ENCODE measurements at places on chromosomes 1 and 21.

DNA sequence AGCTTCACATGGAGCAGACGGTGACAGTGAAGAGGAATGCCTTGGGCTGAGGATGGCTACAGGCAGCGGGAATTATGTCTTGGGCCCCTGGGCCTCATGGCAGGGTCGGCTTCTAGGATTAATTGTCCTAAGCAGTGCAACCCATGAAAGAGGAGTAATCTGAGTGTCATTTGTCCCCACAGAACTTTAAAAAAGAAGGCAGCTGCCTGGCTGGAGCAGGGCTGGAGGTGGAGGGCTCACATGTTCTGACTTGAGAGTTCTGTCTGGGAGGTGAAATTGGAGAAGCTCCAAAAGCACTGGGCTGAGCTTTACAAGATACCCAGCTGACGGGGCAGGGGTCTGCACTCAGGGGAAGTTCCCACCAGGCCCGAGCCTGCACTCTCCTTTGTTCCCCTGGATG lies 22.6 kb downstream of the CACNA1S start:
- no peak for DNase-seq

GRCh38 chr1:229146647-229147046 lies 124.3 kb upstream of the RAB4A start:
- DNase-seq: no peak

DNA sequence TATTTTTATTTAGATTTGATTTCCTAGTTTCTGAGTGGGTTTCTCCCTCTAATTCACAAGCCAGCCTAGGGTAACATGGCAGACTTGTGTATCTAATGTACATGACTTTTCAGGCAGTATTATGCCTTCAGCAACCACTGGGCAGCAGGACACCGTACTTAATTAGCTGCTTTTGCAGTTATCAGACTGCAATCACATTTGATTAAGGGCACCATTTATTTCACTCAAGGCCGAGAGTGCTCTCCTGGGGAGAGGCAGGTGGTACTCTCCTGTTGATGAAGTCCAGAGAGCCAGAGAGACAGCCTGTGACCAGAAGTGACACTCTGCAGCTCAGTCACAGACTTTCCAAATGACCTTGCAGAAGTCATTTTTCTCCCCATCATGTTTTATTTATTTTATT lies 18.7 kb downstream of the CYYR1 start:
- DNase-seq: no peak

DNA sequence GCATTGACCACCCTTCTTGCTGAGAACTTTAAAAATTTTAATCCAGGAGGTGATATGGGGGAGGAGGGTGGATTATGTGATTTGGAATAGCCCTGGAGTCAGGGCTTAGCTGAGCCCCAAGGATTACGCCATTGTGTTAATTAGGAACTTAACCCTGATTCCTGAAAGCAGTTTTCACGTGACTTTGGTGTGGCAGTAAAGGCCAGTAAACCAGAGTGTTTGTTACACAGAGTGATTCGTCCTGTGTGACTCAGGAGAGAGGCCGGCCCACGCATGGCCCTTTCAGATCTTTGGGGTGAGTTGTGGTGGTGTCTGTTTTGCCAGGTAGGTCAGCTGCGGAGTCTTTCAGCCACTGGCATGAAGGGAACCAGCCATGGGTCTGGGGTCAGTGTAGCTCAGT lies 107.6 kb downstream of the NOS1AP start:
- no peak for DNase-seq

DNA sequence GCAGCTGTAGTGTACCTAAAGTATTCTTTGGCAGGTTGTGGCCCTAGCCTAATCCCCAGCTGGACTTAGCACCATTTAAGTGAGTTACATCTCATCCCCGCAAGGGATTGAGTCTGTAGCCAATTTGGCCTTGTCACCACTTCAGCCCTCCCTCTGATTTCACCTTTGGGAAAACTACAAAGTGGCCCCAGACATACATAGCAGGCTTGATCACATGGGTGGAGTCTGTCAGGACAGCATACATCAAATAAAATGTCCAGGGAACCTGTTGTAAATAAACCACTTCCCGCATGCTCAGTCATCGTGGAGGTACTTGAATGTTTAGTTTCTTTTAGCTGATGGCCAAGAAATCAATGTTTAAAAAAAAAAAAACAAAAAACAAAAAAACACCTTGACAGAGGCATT lies 142.5 kb downstream of the DHRS3 start:
- DNase-seq: no peak

- DNase-seq: no peak
These were observed 121.2 kb upstream of the KIAA0040 start for GRCh38 chr1:175313672-175314225.

- DNase-seq: no peak
These were observed 27.9 kb downstream of the NRDC start for GRCh38 chr1:51850420-51851223.

- DNase-seq: peak; percentile 89
These were observed 7.1 kb upstream of the ITGB2 start for GRCh38 chr21:44927587-44928461.

GRCh38 chr1:223716302-223716862 lies 4.0 kb downstream of the CAPN2 start:
- no peak for DNase-seq

GRCh38 chr1:24286246-24287010 lies 32.7 kb upstream of the GRHL3 start:
- DNase-seq: no peak

GRCh38 chr1:205210756-205211168 lies 740 bp downstream of the DSTYK start:
- DNase-seq: no peak

GRCh38 chr1:47175227-47175934 lies 14.5 kb downstream of the PDZK1IP1 start:
- peak; percentile 19 for DNase-seq

GRCh38 chr1:150259217-150259616 lies 1.6 kb downstream of the CA14 start:
- DNase-seq: no peak

GRCh38 chr1:219266524-219266923 lies 92.8 kb downstream of the LYPLAL1 start:
- DNase-seq: no peak

- DNase-seq: no peak
These were observed 1.4 kb downstream of the CASQ1 start for GRCh38 chr1:160191756-160192155.

GRCh38 chr1:158053276-158053675 lies 59.8 kb downstream of the KIRREL1 start:
- no peak for DNase-seq

- DNase-seq: no peak
These were observed 26.0 kb downstream of the FAAP20 start for GRCh38 chr1:2168535-2168934.

DNA sequence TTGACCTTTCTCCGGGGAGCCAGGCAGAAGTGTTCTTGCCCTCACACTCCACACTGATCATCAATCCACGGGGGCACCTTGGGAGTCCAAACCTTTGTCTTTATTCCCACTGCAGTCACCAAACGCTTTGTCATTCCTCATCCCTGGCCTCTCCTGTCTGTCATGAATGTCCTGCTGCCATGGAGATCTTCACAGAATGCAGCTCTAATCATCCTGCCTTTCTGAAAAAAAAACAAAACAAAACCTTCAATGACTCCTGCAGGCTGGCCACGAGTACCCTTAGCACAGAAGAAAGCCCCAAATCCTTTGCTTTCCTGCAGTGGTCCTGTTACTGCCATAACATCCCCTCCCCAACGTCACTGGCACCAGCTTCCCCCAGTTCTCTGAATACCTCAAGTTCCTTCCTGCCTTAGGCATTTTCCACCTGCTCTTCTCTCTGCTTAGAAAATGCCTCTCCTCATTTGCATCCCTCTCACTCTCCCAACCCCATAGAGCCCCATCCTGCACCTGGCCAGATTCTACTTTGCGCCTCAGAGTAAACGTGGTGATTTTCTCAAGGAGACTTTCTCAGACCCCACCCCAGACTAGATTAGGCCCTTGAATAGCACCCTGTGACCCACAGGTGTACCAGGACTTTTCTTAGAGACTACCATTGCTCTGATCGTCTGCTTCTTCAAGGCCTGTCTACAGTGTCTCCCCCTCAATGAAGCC lies 131.2 kb downstream of the AK5 start:
- DNase-seq: no peak
